ENCODE measurements at places on chromosomes 3 and 15.

DNA sequence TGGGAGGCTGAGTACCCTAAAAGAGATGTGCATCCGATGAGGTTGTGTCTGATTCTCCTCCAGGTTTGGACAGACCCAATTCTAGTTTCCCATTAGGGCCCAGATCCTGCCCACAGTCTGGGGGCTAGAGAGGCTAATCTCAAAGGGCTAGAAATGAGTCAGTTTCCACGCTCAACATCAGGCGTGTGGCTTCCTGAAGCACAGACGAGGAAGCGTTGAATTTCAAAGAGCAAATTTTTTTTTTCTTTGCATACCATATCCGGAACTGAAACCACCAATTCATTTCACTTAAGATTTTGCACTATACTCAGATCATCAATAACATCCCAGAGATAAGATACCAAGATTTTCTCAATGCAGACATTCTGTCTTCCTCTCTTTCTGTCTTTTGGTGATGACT lies 173.8 kb upstream of the BCL6 start:
- peak; percentile 19 for DNase-seq

DNA sequence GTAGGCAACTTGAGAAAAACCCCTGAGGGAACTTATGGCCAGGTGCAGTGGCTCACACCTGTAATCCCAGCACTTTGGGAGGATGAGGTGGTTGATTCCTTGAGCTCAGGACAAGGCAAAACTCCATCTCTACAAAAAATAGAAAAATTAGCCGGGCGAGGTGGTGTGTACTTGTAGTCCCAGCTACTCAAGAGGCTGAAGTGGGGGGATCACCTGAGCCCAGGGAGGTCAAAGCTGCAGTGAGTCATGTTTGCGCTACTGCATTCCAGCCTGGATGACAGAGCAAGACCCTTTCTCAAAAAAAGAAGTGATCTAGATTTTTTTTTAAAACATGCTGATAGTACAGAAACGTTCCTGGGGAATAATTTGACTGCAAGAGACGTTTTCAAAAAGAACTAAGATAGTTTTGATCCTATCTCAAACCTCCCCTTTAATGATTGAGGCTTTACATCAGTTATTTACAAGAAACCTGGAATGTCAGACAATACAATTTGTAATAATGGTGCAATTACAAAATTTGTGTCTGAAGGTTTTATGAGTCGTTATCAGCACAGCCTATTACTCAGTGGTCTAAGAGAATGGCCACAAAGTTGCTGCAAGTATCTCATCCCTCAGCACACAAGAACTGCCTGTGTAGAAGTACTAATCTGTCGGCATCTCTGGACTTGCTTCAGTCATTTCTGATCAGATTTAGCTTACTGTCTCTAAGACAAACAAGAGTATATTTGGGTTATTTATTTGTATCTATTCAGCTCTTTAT lies 32.2 kb upstream of the KLHL25 start:
- no peak for DNase-seq

DNA sequence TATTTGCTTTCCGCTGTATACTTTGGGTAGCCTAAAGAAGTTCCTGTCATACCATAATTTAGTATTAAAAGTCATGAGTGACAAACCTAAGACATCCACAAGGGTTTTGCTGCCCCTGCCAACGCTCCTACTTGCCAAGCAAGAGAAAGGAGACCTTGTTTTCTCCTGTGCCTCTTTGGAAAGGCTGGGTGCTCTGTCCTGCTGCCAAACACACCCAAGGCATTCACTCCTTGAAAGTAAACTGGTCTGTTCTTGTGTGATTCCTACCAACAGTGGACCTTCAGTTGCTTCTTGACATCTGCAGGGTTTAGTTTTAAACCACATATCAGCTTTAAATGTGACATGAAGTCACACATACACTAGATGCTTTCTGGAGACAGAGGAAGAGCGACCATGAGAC lies 295.4 kb downstream of the SLC9A9 start:
- DNase-seq: no peak

DNA sequence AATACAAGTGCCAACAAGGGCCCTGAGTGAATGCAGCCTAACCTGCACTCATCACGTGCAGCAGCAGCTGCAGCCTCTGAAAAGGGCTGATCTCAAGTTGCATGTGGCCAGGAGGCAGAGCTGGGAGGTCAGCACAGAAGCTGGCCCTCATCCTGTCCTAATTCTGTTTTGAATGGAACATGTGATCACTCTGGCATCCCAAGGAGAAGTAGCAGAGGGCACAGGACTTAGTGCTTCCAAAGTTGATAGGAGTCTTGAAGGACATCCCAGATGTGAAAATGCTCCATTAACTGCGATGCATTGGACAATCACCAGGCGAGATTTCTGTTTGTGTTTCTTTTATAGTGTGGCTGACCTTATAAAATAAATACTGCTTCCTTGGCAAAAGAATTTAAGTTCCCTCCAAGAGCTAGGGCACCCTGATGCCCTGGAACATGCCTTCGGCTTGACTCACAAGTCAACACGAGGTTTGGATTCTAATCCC lies 31.6 kb upstream of the STAG1 start:
- no peak for DNase-seq

DNA sequence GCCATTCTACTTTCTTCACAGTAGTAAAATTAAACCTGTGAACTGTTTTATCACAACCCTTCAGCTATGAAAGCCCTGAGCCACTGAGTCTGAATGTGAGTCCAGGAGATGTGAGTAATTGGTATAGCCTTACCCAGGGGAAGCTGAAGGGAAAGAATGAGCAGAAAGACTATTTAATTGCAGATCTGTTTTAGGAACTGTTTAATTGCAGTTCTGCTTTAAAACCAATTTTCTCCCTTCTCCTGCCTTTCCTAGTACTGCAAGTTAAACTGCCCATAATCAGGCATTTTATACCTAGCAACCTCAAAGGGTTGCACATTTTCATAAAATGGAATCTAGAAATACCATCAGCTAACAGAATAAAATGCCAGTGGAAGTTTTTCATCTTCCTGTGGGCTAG lies 476.7 kb downstream of the OCA2 start:
- no peak for DNase-seq

GRCh38 chr15:77611767-77612166 lies 20.9 kb downstream of the LINGO1 start:
- no peak for DNase-seq

DNA sequence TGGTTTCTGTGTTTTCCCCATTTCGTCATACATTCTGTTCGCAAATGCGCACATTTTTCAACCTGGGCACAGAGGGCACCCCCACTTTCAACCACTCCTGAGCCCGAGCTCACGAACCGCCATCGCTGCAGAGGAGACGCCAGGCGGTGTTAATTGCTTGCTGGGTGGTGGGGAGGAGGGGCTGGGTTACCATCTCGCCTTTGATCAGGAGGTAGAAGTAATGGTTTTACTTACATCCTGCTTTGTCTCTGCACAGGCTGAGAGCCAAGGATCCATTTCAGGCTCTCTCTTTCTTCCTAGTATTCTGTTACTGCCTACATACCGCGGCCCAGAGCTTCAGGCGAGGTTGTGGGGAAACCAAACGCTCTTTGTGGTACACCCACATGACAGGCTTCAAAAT lies 177.3 kb upstream of the WNT5A start:
- no peak for DNase-seq

- DNase-seq: no peak
Observed at GRCh38 chr3:170007031-170007663, 30.6 kb upstream of the GPR160 start.

DNA sequence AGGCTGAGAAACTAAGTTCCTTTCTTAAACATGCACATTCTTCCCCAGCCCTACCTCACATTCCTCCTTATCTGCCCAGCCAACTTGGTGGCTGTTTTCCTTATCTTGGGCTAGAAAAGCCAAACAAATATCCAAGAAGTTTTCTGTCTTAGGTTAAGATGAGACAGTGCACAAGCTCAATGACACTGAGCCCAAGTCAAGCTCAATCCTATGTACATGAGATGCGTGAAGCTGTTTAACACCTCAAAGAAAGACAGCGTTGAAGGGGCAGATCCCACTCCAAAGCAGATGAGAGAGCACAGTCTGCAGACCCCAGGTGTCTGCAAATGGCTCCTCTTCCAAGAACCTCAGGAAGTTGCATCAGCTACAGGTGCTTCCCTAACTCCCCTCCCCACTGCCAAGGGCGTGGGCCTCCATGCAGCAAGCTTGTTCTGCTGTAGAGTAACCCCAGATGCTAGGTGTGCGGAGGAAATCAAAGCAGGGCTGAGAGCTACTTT lies 16.6 kb downstream of the LRRC2 start:
- no peak for DNase-seq

DNA sequence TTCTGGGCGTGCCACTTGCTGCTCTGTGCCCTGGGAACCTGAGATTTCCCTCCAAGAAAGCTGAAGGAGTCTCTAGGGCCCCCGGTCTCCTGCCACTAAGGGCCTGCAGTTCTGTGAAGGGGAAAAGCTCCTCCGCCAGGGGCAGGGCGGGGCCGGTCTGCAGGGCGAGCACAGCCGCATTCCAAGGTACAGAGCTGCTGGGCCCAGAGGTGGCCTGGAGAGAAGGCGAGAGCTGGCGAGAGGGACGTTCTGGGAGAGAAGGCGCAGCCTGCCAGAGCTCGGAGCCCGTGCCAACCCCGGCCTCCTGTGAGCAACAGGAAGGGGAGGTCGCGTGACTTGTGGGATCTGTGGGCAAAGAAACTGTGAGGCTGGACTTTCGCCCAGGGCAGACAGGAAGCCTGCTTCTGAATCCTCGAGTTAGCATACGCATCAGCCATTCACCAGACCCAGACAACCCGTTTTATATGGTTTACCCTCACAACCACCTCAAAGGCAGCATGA lies 500.4 kb downstream of the SHQ1 start:
- DNase-seq: peak; percentile 27

DNA sequence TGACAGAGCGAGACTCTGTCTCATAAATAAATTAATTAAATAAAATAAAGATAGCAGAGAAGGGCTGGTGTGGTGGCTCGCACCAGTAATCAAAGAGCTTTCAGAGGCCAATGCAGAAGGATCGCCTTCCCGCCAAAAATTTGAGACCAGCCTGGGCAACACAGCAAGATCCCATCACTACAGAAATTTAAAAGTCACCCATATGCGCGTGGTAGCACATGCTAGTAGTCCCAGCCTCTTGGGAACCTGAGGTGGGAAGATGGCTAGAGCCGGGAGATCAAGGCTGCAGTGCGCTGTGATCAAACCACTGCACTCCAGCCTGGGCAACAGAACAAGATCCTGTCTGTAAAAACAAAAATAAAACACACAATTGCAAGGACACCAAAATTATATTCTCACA lies 9.6 kb downstream of the SMARCC1 start:
- no peak for DNase-seq

GRCh38 chr3:32498252-32498651 lies 4.4 kb downstream of the CMTM6 start:
- no peak for DNase-seq

- DNase-seq: no peak
Observed at GRCh38 chr3:38605981-38606380, 43.5 kb downstream of the SCN5A start.
